ENCODE measurements at places on chromosomes 11 and 22.

- no peak for DNase-seq
Observed at GRCh38 chr11:10900681-10901415, 43.0 kb upstream of the ZBED5 start.

GRCh38 chr11:134501406-134502152 lies 89.5 kb upstream of the B3GAT1 start:
- DNase-seq, result no peak

DNA sequence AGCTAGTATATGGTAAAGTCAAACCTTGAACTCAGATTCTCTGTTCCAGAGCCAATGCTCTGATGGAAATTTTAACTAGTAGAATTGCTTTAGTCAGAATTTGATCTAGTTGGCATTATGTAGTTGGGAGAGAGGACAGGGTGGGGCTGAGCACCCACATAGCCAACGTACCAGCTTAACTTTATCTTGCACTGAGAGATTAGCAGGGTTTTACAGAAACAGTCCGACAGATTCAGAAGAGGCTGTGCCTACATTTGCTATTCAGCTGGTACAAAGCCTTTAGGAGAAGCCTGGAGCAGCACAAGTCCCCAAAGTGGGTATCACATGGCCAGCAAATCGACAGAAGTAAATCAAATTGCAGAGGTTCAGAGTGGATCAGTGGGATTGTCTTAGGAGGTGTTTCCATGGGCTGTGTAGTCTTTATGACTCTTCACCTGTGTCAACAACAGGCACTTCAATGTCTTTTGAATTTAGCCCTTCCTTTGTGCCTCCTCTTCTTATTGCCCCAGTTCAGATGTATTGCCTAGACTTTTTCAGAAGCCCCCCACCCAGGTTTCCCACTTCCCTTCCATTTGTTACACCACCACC lies 7.3 kb upstream of the CSRP3 start:
- DNase-seq, result no peak

- no peak for DNase-seq
Observed at GRCh38 chr11:131356206-131356605, 14.2 kb upstream of the NTM start.

DNA sequence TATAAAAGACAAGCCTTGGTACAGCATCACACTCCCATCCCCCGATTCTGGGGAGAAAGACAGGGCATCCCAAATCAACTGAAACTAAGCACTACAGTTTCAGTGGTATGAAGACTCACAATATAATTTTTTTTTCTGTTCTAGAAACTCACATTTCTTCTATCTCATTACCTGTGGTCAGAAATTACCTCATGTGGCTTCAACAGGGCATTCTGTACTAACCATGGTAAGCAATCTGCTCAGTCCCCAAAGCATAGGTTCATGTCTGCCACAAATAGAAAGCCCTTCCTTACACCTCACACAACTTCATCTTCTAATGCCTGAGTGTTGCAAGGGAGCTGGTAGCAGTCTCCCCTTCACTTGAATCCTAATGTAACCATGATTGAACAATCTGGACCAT lies 147.4 kb upstream of the POU2AF2 start:
- DNase-seq, result no peak

DNA sequence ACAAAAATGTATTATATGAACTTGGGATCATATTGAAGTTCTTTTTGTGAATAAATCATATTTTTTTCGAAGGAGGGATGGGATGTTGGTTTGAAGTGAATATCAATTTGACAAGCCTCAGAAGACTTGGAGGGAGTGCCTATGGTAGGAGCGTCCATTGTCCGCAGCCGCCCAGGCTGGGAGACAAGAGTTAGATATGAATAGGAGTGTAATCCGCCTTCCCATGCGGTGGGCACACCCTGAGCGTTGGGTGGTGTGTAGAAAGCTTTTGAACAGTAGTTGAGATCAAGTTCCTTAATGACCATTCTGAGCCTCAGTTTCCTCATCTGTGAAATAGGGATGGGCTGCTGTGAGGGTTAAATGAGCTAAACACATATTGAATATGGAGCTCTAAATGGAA lies 7.0 kb downstream of the CD82 start:
- no peak for DNase-seq

DNA sequence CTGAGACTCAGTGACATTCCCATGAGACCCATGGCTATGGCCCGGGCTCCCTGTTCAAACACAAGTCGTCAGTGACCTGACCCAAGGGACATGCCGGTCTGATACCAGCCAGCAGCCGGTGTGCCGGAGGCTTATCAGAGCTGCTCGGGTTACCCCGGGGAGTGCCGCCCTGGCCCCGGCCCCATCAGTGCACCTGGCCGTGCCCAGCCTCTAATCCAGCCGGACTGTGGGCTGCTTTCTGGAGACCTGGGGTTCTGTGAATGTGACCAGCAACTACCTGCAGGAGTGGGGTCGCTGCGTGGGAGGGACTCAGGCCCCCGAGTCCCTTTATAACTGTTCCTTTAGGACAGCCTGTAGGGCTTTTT lies 52.7 kb downstream of the LINC01488 start:
- no peak for DNase-seq

- DNase-seq, result no peak
Observed at GRCh38 chr22:44786610-44787009, 34.2 kb downstream of the ARHGAP8 start.

GRCh38 chr22:44443641-44444235 lies 54.3 kb downstream of the RTL6 start:
- no peak for DNase-seq

All from stimulated activated CD4-positive, alpha-beta T cell treated with anti-CD3 and anti-CD28 coated beads, Interleukin-4, amount 100 ng/mL, for 4 hours (primary cell).